Right renal pelvis (tissue), 4 donors: ENCODE measurements at places on chromosomes 5 and 9.

- no peak for DNase-seq
These were observed 214.6 kb upstream of the C9orf72 start for GRCh38 chr9:27787891-27788290.

- DNase-seq = no peak
These were observed 515.2 kb upstream of the BRINP1 start for GRCh38 chr9:119884438-119884837.

DNA sequence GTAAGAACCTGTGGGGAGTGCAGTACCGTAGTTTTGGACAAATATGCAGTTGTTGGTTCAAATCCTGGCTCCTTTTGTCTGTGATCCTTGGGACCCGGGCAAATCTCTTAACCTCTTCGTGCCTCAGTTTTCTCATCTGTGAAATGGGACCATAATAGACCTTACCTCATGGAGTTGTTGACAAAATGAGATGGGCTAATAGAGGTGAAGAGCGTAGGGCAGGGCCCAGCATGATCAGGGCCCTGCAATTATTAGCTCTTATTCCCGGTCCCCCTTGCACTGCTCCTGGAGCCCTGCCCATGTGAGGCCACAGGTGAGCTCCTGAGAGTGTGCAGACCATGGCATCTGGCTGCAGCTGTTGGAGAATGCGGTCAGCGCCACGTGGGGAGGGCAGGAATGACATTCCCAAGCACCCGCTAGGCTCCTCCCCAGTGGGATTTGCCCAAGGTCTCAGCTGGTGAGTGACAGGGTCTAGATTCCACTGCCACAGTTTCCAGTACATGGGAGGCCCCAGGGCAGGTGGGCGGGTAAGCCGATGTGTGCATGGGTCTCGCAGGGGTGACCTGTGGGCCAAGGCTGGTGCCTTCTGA lies 41.0 kb downstream of the NEK6 start:
- DNase-seq = no peak

GRCh38 chr9:78301466-78301865 lies 4.5 kb downstream of the PSAT1 start:
- no peak for DNase-seq

DNA sequence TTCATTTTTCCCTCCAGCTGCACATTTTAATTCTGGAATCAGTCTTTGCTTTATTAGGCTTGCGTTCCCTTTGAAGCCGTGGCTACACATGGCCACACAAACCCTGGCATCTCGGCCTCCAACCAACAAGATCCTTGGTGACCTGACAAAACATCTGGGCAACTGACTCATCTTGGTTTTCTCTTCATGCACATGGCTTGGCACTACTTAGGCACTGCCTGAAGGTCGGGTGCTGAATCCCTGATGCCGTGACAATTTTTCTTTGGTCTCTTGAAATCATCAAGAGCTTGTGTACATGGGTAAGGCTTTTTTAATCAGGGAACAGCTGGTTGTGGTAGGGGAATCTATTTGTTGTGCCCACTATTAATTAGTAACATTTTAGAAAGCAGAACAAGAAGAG lies 16.0 kb upstream of the PAPPA start:
- no peak for DNase-seq

DNA sequence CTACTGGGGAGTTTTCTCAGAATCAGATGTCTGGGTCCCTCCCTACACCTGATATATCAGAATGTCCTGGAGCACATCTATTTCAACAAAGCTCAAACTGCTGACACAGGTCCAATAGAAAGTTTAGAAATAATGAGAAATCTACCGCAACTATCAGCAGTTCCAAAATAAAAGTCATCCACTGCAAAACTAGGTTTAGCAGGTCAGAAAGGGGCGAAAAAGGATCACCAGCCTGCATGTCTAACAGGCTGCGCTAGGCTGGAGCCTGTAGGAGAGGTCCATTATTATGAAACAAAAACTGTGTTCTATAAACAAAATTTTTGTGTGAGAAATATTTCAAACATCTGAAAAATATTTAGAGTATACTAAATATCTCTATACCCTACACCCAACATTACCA lies 84.1 kb upstream of the RNF38 start:
- DNase-seq = no peak

- DNase-seq = no peak
These were observed at the start of gene ERGIC1 for GRCh38 chr5:172833686-172834414. Gene ERGIC1, plus strand, starts transcription at chr5:172834251. Its CDS starts 163 bp downstream, at chr5:172834414.

DNA sequence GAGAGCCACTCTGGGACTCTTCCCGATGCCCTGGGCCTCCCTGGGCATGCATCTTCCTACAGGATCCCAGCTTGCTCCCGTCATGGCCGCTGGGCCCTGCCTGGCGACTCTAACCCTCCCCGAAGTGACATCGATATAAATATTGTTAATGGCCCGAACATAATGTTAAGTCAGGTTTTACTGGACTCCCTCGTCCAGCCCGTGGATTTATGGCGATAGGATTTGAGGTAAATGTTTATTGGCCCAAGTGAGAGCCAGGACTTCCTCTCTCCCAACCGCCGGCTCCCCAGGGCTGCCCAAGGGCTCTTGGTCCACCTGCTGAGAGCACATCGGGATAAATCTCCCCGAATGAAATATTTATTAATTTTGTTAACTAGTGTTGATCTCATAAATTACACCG lies 246.3 kb downstream of the PBX3 start:
- no peak for DNase-seq

GRCh38 chr9:15142878-15143534 lies 164.0 kb downstream of the TTC39B start:
- DNase-seq = no peak

DNA sequence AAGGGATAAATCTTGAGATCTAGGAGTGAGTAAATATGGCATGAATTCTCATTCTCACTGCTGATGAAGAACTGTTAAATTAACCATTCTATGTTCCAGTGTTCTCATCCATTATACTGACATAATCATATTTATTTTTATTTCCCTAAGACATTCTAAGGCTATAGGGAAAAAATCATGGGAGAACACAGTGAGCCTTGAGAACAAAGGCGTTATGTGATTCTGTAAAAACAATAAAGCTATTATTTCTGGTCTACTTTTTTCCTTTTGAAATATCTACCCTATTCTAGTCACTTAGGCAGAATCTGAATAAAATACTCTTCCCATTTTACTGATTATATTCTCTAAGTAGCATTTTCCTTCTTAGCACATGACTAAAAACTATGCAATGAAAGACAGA lies 155.7 kb upstream of the ADAMTS16 start:
- no peak for DNase-seq

- DNase-seq = peak; percentile 23
These were observed 2.9 kb downstream of the SEMA6A start for GRCh38 chr5:116571568-116572349.

GRCh38 chr9:126722922-126723806 lies 81.7 kb upstream of the ZBTB43 start:
- DNase-seq = no peak

DNA sequence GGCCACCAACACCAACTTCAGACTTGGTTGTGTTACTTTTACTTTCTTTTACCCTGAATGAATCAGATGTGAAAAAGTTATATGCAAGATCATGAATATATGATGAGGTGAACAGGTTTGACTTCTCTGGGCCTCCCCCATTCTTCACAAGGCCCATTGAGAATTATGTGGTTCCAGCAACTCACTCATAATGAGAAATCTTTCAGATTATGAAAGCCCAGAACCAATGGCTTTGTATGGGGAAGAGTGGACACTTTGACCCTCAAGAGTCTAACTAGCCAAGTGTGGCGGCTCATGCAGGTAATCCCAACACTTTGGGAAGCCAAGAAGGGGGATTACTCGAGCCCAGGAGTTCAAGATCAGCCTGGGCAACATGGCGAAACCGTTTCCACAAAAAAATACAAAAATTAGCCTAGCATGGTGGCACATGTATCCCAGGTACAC lies 16.1 kb upstream of the LNPEP start:
- no peak for DNase-seq

DNA sequence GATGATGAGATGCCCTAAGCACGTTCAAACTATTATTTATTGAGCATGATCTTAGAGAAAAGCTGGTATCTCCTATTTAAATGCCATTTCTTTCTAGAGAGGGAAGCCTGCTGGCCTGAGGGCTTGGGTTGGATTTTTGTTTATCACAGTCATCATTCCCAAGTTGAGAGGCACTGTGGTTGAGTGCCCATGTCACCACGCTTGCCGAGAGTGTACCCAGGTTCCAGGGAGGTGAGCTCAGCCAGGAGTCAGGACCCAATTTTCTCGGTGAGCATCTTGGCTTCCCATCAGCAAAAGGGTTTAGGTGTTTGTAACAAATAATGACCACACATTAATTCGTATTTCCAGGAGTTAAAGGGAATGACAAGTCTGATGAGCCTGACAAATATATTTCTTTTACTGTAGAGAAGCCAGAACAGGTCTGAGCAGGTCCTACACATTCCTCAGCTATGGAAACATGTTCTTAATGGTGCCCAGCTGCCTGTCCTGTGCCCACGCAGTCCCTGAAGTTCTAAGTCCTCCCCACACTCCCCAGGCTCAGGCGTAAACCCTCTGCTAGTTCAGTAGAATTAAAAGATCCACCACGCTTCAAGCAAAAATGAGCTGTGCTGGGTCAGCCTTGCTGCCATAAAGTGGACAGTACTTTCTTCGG lies 258.9 kb upstream of the IRX2 start:
- no peak for DNase-seq

- no peak for DNase-seq
These were observed 480.0 kb upstream of the IZUMO3 start for GRCh38 chr9:25025686-25026085.

DNA sequence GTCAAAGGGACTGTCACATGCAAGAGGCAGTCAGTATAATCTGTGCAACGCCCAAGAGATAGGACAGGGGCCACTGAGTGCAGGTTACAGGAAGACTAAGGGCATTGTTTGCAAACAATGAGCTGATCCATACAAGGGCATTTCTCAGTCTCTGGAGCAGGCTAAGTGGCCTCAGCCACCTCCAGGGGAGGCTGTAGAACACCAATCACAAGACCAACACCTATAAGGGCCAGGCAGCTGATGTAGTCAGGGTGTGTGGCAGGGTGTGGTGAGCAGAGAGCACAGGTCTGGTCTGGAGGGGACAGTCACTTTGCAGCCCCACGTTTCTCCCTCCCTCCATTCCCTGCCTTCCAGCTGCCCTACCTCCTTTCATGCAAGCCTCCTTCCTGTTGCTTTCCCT lies 83.2 kb upstream of the ADRA1B start:
- no peak for DNase-seq

DNA sequence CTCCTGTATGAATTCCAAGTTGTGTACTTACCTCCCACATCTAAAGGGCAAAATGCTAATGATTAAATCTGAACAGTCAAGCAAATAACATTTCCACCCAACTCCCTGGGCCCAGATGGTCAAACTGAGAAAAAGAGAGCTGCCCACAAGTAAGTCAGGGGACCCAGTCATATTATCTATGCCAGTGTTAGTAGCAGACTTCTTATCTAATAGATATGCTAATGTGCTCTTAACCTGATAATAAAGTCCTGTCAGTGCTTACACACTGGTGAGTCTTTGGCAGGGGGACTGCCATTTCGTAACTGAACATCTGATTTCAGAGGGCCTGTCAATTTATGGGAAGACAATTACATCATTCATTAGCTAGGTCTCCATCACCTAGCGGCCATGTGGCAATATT lies 292.3 kb upstream of the WWC1 start:
- DNase-seq = no peak

- DNase-seq = no peak
These were observed 118.1 kb downstream of the CCDC171 start for GRCh38 chr9:15670894-15671293.

DNA sequence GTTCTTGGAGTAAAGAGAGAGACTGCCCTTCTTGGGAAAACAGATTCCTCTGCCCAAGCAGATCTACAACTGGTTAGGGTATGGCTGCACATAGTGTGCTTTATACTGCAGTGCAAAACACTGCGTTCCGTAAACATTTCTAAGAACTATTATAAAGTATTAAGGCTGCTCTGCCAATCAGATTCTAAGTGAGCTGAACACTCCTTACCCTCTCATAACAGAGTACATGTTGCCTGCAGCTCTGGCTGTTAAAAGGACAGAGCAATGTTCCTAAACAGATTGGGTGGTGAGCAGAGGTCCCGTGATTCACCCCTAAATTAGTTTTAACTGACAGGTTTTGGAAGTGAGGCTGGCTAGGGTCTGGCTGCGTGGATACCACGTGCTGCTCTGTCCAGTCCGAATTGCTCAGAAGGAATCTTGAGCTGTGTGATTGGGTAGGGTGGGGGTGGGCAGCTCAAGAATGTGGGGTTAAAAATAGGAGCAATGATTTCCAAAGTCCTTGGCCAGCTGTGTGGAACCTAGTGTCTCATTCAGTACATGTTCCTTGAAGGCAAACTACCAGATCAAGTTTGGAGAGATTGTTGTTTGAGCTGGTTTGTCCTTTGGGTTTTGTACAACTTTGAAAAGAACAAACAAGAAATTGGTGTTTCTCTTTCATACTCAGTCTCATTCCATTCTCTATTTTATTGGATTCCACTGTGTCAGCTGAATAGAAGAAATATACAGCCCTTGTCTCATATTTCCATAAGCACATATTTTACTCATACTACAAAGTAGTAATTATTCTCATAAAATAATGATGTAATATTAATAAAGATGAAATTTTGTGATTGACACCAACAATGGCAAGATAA lies 497.6 kb upstream of the CD180 start:
- DNase-seq = peak; percentile 15

DNA sequence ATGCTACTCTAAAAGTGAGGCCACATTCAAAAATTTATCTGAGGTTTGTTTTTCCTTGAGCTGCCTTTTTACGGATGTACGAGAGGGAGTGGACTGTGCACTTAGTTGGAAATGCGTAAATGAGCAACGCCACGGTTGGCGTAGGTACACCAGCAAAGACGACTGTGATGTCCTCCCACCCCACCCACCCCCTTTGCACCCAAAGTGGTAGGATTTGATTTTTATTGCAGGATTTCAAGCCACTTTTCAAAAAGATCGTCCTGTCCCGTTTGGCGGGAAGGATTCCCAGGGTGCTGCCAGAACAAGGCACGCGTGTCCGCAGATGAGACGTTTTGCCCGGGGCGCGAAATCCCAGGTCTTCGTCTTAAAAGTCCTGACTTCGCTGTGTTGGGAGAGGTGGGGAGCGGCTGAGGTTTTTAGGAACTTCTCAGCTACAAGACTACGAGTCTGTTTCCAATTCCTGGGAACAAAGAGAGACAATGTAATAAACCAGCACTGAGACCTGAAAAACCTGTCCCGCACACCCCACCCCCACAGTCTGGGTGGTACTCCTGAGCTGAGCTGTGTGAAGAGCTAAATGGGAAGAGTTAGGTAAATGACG lies 1.0 kb upstream of the TLE1 start:
- DNase-seq = no peak

- DNase-seq = no peak
These were observed 592.7 kb upstream of the BRINP1 start for GRCh38 chr9:119961774-119962424.

GRCh38 chr5:74146796-74147195 lies 493.7 kb downstream of the ENC1 start:
- DNase-seq = no peak

DNA sequence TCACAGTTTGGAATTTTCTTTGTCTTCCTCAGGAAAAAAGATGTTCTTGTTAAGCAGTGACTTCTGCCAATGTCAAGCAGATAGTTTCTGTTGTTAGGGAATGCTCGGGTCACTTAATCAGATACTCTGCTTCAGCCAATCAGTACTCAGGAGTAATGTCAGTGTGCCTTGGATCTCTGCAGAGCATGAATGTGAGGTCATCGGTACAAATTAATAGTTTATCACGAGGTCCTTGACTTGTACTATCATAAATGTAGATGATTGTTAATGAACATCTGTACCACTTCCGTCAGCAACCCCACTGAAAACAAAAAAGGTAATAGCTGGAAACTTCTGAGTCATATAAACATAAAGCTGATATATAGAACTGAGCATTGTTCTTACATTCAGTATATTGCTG lies 73.6 kb downstream of the FBXL7 start:
- no peak for DNase-seq
